ENCODE measurements at places on chromosomes 1 and 21.

GRCh38 chr1:184836934-184837895, 82.6 kb upstream of the EDEM3 start:
- no peak for DNase-seq

DNA sequence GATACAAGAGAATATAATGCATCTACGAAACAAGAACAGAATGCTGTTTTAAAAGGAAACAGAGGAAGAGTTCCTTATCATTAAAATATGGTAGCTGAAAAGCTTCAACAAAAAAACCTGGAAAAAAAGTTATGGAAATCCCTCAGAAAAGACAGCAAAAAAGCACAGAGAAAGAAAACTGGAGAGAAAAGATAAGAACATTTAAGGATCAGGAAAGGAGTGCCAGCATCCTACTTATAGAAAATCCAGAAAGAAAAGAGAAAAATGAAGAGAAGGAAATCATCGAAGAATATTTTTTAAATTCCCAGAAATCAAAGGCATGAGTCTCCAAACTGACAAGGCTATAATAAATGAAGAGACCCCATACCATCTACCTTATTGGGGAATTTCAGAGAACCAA, 29.8 kb downstream of the SUSD4 start:
- no peak for DNase-seq

- no peak for DNase-seq
These were observed 287.5 kb downstream of the LRRIQ3 start for GRCh38 chr1:73910466-73910865.

GRCh38 chr1:238450976-238451375, 560.3 kb upstream of the ZP4 start:
- no peak for DNase-seq

DNA sequence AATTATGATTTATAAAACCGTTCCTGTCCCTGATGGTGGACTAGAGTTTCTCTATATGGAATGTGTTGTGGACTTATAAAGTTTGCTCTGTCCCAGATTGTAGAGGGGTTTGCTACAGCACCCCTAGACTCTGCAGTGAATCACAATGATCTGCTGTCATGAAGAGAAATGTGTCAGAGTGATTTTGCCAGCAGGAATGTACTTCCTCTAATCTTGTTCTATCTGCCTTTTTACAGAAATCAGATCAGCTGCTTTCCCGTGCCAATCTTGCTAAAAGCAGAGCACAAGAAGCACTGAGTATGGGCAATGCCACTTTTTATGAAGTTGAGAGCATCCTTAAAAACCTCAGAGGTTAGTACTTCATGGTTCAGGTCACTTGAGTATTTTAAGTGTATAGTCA, 52.0 kb downstream of the LAMC2 start:
- no peak for DNase-seq

GRCh38 chr1:245611251-245611650, 456.5 kb downstream of the KIF26B start:
- DNase-seq, result no peak

GRCh38 chr21:24470852-24471251, 1136.4 kb downstream of the MRPL39 start:
- DNase-seq, result no peak

- no peak for DNase-seq
These were observed 334 bp downstream of the CTH start for GRCh38 chr1:70411360-70411844.

- no peak for DNase-seq
These were observed 108.0 kb upstream of the TRABD2B start for GRCh38 chr1:48105165-48105564.

DNA sequence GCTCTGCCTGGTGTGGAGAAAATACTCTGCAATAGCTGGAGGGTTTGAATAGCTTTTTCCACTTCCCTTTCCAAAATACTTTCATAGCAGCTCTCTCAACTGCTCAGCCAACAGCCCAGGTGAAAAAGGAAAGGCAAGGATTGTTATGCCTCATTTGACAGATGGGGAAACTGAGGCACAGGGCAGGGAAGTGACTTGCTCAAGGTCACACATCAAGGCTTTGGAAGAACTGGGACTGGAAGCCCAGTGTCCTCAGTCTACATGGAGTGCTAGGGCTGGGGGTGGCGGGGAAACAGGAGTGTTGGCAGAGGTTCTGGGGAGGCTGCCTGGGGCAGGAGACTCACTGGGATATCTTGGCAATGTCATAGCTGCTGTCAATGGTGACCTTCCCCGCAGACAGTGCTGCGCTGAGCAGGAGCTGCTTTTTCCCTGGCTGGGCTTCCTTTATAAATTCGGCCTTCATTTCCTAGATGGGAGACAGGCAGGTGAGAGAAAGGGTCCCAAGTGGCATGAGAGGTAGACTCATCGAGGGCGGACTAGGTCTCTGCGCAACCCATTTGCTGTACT, 4.0 kb downstream of the CHI3L1 start:
- DNase-seq, result no peak

DNA sequence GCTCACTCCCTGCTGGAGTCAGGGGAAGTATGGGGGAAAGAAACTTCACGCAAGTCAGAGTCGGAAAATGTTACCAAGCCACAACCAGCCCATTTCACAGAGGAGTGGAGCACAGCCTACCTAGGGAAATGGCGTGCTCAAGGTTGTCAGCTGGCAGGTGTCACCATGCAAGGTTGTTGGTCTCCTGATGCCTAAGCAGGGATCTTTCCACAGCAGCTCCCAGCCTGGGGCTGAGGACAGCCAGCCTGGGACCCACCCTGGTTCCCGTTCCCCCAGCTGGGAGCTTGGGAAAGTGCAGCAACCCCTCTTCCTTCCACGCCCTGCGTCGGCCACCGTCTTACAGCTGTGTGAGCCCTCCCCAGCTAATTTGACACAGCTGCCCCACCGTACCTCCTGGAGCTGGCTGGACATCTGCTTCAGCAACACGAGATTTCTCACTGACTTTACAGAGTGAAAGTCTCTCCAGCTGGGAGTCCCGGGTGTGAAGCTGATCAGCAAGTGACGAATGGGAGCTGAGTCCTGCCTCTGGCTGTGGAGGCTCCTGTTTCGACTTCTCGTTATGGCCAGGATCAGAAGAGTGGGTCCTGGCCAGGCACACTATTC, 224.6 kb upstream of the RAB4A start:
- no peak for DNase-seq

GRCh38 chr1:6834366-6834765, 49.1 kb downstream of the CAMTA1 start:
- DNase-seq, result no peak

- no peak for DNase-seq
These were observed 17.6 kb downstream of the ADPRS start for GRCh38 chr1:36106269-36106668.

- peak; percentile 65 for DNase-seq
These were observed 23.2 kb upstream of the ZNF648 start for GRCh38 chr1:182084487-182085316.

DNA sequence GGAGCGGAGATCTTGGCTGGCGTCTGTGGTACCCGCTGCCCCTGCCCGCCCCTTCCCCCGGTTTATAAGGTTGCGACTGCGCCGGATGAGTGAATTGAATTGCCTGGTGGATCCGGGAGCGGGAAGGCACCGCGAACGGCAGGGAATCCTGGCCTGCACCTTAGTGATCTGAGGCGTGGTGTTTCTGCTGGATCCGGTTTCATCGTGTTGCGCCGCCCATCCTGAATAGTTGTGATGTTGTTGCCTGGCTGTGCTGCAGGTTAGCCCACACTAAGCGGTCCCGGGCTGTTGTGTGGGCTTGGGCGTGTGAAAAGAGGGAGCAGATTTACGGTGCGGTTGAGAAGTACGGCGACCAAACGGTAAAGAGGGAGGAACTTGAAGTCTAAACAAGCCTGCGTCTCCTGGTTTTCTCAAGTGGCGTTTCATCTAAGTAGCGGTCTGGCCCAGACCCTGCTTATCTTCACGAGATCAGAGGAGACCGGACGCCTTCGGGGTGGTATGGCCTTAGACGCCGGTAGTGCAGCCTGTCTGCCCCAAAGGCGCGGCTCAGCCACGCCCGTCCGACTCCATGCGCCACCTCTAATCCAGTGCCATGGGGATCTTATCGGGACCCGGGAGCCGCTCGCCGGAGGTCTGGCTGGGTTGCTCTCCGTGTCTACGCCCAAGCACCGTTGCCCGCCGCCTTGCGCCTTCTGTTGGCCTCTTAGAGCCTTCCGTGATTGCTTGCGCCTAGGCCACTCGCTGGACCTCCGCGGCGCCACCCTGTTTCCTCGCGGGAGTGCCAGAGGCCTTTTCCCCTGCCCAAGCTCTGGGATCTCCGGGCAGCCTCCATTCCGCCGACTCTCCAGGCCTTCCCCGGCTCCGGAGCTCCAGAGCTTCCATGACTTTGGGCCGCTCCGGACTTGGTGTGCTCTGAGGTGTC, 87.5 kb upstream of the RHOU start:
- DNase-seq, result no peak

DNA sequence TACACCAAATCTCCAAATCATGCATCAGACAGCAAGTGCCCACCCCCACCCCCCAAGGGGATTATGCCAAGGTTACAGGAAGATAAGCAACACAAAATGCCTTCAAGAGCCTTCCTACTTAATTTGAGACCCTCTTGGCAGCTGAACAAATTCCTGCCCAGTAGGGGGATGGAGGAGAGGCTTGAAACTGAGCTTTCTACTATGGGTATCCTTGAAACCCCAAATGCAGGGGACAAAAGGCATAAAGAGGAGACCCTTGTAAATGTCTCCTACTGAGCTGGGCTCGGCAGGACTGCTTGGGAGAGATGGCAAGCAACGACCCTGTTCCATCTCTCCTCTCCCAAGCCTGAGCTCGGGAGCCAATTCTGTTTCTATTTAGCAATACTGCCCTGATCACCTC, 3.5 kb downstream of the SLC41A1 start:
- DNase-seq, result no peak

DNA sequence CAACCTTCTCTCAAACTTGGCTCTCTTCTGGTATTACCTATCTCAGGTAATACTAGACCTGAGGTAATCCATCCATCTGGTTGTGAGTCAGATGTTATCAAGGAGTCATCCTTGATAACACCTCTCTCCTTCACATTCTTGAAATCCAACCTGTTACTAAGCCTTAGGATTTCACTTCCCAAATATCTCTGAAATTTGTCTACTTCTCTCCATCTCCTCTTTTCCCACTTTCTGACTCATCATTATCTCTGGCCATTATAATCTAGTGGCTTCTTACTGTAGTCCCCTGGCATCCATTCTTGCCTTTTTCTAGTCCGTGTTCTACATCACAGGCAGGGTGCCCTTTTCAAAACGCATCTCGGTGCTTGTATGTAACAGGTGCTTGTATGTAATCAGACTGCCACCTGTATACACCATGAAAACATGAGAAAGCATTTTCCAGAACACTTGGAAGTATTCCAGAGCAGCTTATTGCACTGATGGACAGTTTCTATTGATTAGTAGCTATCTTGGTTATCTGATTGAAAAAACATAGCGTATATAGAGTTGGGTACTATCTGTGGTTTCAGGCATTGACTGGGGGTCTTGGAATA, 4.5 kb downstream of the COG2 start:
- DNase-seq, result no peak

GRCh38 chr1:92601044-92601443, 114.3 kb upstream of the GFI1 start:
- no peak for DNase-seq

DNA sequence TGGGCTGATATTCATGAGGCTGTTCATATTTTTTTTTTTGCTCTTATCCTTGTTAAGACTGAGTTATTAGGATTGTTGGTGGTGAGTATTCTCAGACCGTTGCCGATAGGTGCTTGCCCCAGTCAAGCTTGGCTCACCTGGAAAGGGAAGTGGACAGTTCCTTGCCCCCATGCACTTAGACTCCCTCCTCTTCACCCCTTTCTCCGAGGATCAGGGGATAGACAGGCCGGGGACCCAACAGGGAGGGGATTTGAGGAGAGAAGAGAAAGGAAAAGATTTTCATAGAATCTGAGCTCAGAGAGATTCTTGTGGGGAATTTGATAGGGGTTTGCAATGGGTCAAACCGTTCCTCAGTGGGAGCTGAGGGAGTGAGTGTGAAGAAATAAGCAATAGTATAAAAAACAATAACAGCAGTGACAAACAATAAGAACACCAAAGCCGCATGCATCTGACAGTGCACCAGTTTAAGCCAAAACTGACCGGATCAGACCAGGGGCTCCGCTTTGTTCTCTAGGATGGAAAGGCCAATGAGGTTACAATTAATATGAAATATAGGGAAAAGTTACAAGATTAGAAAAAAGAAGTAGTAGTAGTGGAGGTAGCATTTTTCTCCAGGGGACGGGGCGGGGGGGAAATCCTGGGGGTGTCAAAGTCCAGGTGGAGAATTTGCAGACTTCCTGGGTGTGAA, 8.9 kb downstream of the PAX7 start:
- no peak for DNase-seq

GRCh38 chr1:204621996-204622395, 63.5 kb downstream of the LRRN2 start:
- DNase-seq, result no peak

GRCh38 chr21:33966324-33966949, 50.8 kb upstream of the ATP5PO start:
- DNase-seq, result no peak

- no peak for DNase-seq
These were observed 44.1 kb downstream of the NIBAN1 start for GRCh38 chr1:184930232-184930631.

DNA sequence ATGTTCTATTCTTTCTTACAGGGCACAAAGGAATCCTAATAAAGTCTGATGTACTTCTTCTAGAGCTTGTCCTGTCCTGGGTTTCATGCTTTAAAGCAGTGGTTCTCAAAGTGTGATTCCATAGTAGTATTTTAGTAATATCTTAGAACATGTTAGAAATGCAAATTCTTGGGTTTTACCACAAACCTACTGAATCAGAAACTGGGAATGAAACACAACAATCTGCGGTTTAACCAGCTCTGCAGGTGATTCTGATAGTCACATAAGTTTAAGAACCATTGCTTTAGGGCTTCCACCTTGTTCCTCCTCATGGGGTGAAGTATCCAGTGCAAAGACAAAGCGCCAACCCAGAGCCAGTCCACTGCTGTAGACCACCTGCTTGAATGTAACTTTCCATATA, 41.1 kb downstream of the NGF start:
- DNase-seq, result no peak

GRCh38 chr1:44677201-44677766, 2.8 kb downstream of the ARMH1 start:
- DNase-seq, result no peak

GRCh38 chr1:55640708-55641473, 425.7 kb upstream of the USP24 start:
- DNase-seq, result no peak
